ENCODE measurements at places on chromosomes 16 and 17.

- DNase-seq = no peak
Measured at GRCh38 chr16:883340-883739, 82.8 kb upstream of the GNG13 start.

- DNase-seq = no peak
Measured at GRCh38 chr17:76659928-76660655, 16.5 kb upstream of the ST6GALNAC1 start.

DNA sequence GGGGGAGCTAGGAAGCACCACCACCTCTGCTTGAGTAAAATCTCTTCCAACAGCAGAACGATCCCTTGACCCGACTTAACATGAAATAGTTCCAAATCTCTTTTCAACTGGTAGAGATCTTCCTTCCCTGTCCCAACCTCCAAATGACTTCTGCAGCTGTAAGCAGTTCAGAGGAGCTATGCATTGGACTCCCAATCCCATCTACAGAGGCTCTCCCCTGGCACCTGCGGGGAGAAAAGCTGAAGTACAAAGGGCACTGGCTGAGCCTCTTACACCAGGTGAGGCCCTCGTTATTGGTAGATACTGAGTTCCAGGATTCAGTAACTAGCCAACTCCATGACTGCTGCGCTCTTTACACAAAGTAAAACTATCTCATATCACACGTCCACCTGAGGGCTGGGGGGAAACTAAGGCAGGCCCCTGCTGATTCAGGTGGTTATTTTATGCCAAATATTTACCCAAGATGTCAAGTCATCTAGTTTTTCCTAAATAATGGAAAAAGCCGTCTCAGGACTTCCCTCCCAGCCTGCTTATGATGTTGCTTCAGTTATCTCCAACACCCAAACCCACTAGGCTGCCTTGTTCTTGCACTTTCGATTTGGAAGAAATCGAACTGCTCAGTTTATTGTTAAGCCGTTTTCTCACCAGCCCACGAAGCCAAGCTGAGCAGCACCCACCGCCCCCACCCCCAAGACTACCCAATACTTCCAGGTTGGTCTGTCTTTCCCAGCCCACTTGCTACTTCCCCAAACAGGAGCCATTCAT, 3.2 kb downstream of the ACTG1 start:
- DNase-seq = peak; percentile 78

- DNase-seq = peak; percentile 54
Measured at GRCh38 chr16:70576431-70577255, 53.0 kb downstream of the SF3B3 start.

GRCh38 chr17:48051706-48052486, 3.7 kb downstream of the NFE2L1 start:
- peak; percentile 66 for DNase-seq

GRCh38 chr17:30571921-30572320, 94.7 kb downstream of the GOSR1 start:
- peak; percentile 32 for DNase-seq

DNA sequence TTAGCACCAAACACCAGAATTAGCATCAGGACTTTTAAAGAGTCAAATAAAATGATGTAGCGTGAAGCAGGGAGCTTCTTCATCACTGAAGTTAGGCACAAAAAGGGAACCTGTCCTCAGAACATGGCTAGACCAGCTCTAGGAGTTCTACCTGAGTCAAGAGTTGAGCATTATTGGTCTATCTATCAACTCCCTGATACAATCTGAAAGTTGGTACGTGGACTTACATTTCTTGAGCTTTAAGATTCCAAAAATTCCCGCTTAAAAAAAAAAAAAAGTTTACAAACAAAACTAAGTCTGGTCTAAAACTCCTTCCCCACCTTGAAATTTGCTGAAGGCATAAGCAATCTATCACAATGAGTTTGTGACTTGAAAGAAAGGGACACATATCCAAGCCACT, 12.3 kb downstream of the TLE7 start:
- DNase-seq = no peak

DNA sequence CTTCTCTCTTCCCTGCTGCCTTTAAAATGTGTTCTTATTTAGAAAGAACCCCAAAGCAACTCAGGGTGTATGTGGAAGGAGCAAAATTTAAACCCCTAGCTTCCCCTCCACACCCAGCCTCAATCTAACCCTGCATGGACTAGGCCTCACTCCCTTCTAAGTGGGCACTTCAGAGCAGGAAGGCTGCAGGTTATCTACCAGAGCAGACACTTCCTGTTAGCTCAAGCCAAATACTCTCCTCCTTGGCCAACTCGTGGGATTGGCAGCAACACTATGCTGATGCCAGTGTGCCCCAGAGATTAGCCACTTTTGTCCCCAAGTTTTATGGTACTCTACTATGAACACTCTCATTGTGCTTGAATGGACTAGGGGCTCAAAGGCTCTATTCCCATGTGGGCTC, 35.6 kb downstream of the CCDC42 start:
- DNase-seq = peak; percentile 14

GRCh38 chr16:8962393-8963009, 1.2 kb downstream of the USP7 start:
- DNase-seq = peak; percentile 71

DNA sequence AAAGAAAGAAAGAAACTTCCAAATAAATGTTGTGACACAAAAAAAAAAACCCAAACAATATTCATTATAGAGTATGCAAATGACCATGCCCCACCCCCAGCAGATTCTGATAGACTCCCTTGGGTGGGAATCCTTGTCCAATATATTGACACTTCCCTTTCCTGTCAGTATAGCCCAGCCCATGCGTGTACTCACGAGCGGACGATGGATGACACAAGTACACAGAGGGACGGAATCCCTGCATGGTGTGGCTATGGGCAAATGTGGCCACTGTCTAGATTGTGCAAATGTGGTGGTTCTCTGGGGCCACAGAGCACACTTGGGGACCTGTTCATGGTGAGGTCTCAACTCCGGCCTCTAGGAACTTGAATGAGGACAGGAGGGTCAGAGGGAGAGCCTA, 3.1 kb downstream of the RAB37 start:
- no peak for DNase-seq

GRCh38 chr16:71645450-71645849, 19.5 kb downstream of the MARVELD3 start:
- peak; percentile 73 for DNase-seq

DNA sequence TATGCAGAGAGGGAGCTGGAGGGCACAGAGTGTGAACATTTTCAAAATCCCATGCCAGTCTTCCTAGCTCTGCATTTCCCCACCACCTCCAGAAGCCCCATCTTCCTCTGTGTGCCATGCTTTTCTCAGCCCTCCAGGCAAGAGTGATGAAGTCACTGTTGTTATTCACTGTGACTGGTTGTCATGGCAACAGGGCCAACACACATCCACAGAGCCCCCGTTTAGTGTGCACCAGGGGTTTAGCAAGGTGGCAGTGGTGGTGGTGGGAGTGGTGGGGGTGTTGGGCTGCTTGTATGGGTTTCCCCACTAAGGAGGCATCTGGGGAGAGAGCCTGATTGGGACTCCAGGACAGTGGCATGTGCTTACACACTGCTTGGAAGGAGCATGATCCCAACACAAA, 309.9 kb upstream of the ASIC2 start:
- peak; percentile 66 for DNase-seq

- no peak for DNase-seq
Measured at GRCh38 chr17:59287891-59288290, 43.6 kb upstream of the YPEL2 start.

- DNase-seq = no peak
Measured at GRCh38 chr16:7624871-7625766, 292.5 kb downstream of the RBFOX1 start.

DNA sequence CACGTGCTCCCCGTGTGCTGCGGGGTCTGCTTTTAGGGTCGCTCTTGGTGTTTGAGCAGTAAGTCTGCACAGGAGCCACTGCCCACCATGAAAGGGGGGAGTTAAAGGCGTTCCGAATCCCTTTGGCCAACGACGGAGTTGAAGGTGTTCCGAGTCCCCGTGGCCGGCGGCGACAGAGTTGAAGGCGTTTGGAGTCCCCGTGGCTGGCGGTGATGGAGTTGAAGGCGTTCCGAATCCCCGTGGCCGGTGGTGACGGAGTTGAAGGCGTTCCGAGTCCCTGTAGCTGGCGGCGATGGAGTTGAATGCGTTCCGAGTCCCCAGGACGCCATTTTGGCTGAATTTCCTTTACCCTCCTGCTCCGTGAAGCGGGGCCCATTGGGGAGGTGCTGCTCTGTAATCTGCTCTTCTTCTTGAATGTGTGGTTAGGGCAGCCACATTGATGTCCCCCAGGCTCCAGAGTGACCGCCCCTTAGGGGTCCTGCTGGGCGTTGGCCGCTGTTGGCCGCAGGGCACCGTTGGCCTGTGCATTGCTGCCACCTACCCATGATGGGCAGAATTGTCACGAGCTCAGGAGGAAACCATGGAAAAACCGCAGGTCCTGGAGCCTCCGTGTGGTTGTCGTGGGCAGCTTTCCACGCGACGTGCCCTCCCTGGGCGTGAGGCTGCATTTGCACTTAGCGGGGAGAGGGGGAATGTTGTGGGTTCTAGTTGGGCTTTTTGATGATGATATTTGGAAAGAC, 73.7 kb upstream of the ZNF750 start:
- DNase-seq = no peak

DNA sequence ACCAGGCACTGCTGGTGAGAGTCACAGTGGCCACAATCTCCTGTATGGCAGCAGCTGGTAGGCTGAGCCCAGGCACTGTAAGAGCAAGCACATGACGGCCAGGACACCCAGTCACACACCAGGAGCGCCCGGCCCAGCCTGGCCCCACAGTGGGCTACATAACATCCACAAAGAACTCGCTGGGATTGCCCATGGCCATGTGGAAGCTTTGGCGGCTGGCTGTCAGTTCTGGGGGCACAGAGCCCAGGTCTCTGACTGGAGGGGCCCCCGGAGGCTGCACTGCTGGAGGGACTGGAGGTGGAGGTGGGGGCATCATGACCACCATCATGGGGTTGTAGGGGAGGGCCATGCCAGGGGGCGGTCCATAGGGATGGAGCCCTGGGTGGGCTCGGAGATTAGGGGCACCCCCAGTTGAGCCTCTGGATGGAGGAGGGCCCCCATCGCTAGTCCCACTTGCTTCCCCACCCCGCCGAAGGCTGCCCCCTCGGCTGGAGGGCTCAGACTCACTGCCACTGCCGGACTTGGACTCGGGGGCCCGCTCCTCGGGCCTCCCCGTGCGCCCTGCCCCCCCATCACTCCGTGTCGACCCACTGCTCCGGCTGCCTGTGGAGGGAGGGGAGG, 6.1 kb downstream of the ACADVL start:
- no peak for DNase-seq

- DNase-seq = no peak
Measured at GRCh38 chr16:74563828-74564263, 43.1 kb downstream of the GLG1 start.

- DNase-seq = no peak
Measured at GRCh38 chr16:89685916-89686315, 573 bp upstream of the CDK10 start.

GRCh38 chr17:10091046-10091445, 107.4 kb downstream of the GAS7 start:
- DNase-seq = no peak

GRCh38 chr17:81481073-81481799, 31.4 kb downstream of the ACTG1 start:
- DNase-seq = peak; percentile 81

Data from endodermal cell (in vitro differentiated cells).